ENCODE measurements at places on chromosomes 2 and 18.

GRCh38 chr2:217868911-217869334, 133.9 kb downstream of the TNS1 start:
- no peak for DNase-seq

DNA sequence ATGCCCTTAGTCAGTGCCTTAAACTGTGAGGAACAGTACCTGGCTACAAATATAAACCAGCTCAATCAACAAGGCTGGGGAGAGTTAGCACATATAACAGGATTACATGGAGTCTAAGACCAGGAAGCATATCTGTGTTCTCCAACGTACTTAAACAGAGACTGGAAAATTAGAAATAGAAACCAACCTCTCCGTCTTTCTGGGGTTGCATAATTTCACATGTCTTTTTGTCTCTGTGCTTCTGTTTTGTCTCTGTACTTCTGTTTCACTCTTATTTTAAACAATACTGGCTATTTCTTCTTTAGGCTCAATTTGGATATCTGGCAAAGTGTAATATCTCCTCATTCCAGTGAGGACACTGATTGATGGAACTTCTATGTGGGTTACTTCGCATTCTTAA, 749.0 kb upstream of the ZEB2 start:
- DNase-seq: no peak

GRCh38 chr2:69494126-69494525, 56.9 kb upstream of the NFU1 start:
- no peak for DNase-seq

DNA sequence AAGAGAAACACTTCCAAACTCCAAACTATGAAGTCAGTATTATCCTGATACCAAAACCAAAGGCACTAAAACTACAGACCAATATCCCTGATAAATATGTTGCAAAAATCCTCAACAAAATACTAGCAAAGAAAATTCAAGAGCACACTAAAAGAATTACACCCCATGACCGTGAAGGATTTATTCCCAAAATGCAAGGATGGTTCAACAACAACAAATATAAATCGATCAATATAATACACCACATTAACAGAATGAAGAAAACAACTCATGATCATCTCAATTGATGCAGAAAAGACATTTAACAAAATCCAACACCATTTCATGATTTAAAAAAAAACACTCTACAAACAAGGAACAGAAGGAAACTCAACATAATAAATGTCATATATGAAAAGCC, 50.5 kb downstream of the IWS1 start:
- no peak for DNase-seq

DNA sequence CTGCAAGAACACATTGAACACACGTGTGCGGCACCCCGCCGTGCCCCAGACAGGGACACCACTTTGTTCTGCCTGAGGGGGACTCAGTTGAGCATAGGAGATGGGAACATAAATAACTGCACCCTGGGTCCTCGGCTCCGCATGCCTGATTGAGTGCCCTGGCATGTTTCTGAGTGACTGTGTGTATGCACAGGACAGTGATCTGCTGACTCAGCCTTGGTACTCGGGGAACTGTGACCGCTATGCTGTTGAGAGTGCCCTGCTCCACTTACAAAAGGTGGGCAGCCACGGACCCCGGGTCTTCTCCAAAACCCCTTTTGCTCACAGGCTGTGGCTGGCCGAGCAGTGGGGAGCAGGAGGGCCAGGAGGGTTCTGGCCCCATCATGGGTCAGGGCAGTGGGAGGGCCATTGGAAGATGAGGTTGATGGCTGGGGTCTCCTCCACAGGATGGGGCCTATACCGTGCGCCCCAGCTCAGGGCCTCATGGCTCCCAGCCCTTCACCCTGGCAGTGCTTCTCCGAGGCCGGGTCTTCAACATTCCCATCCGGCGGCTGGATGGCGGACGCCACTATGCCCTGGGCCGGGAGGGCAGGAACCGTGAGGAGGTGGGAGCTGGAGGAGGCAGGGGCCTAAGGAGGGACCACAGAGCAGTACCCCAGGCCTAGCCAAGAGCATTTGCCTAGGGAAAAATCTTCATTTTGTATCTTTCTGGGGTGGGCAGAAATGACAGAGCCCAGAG, 16.9 kb downstream of the SH2D6 start:
- DNase-seq: no peak

DNA sequence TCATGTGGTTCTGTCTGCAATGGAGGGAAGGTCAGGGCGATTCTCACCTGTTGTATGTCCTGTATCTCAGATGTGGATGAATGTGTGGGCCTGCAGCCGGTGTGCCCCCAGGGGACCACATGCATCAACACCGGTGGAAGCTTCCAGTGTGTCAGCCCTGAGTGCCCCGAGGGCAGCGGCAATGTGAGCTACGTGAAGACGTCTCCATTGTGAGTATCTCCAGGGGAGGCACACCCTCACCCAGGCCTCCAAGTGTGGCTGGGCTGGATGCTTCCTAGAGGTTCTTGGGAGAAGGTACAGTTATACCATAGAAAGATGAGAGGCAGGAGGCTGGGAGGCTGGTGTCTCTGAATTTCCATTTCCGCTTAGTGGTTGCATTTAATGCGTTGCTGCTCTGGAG, 46.9 kb downstream of the FBLN7 start:
- no peak for DNase-seq

- DNase-seq: no peak
Observed at GRCh38 chr2:218030409-218031195, 27.8 kb upstream of the TNS1 start.

GRCh38 chr2:2686222-2686621, 355.1 kb upstream of the MYT1L start:
- DNase-seq: no peak

- DNase-seq: no peak
Observed at GRCh38 chr18:45232061-45232460, 383.2 kb upstream of the SLC14A2 start.

DNA sequence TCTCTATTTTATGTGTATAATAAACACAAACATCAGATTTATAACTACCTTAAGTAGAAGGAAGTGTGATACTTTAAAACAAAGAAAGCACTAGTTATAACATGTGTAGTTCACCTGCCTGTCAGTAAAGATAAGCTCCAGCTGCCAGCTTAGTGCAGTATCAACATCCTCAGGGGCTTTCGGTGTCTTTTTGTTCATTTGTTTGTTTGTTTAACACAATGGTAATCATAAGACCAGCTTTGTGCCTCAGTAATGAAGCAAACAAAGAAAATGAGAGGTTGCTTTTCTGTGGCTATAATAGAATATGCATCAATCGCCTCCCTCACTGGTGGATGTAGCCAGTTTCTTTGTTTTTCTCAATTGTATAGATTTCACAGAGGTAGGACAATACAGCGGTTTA, 1499.0 kb upstream of the TMEFF2 start:
- DNase-seq: peak; percentile 43

- no peak for DNase-seq
Observed at GRCh38 chr2:54603357-54603756, 120.1 kb upstream of the EML6 start.

DNA sequence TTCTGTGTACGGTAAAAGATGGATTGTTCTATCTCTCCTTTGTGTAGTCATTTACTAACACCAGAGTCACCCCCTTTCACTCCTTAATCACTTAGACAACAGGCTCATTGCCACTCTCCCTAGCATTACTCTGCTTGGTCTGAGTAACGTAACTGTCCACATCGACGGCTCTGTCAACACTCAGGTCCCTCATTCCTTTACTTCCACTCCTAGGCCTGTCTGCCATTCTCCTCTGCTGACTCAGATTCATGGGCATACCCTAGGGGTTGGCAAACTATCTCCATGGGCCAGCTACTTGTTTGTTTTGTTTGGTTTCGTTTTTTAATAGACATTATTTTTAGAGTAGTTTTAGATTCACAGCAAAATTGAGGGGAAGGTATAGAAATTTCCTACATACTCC, 243.9 kb downstream of the NR4A2 start:
- DNase-seq: no peak

DNA sequence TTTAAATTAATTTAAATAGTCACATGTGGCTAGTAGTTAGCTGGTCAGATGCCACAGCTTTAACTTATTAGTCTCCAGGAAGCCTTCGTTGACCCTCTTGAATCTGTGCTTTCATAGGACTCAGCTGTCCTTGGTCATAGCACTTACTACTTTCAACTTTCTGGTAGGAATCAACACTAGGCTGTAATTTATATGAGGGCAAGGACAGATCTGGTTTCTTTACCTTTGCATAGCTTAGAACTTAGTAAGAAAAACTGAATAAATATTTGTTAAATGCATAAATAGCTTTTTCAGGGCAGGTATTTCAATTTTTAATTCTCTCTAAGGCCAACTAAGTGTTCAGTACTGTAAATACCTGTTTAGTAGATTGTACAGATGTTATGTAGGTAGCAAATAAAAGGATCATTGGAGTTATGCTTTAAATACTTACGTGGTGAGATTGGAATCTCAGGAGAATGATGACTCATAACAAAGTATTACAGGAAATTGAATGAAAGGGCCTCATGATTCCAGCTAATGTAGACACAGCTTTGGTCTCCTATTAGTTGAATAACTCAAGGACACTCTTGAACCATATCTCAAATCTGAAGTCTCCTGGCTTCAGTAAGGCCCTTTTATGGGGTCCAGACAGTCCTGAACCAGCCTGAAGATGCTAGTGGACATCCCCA, 2.6 kb downstream of the CLIP4 start:
- no peak for DNase-seq

DNA sequence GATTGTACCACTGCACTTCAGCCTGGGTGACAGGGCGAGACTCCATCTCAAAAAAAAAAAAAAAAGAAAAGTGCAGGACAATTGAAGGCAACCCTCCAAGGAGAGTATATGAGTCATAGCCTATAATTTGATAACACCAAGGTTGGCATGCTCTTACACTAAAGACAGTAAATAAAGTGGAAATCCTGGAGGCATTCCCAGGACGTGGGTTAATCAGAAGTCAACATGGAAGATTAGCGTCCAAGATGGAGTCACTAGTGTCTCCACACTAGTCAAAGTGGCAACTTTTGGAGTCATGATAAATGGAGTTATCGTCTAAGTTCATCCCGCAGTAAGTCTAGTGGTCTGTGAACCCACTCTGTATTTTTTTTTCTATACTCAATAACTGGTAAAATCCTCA, 21.2 kb upstream of the UGGT1 start:
- no peak for DNase-seq

DNA sequence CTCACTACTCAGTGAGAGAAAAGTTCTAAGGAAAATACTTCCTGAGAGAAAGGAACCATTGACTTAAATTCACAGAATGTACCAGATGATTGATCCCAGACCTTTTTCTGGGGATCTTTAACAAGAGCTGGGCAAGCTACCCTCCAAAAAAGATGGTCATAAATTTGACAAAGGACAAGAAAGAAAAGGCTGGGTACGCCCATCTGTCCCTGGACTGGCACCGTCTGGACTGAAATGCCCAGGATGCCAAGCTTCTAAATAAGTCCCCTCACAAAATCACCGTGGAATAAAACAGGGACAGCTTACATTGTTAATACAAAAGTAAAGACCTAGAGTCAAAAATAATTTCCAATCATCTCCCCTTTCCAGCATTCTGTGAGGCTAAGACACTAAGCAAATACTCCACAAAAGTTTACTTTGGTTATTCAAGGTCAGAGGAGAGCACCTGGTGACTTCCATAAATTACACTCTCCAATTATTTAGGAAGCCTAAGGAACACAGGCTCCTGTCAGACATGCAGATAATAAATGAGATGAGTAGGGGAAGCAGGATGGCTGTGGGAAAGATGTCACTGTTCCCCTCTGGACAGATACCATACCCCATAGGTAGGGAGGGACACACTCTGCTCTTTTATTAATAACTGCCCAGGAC, 69.9 kb downstream of the UXS1 start:
- DNase-seq: no peak

GRCh38 chr2:238064376-238064775, 3.6 kb downstream of the SCLY start:
- no peak for DNase-seq

DNA sequence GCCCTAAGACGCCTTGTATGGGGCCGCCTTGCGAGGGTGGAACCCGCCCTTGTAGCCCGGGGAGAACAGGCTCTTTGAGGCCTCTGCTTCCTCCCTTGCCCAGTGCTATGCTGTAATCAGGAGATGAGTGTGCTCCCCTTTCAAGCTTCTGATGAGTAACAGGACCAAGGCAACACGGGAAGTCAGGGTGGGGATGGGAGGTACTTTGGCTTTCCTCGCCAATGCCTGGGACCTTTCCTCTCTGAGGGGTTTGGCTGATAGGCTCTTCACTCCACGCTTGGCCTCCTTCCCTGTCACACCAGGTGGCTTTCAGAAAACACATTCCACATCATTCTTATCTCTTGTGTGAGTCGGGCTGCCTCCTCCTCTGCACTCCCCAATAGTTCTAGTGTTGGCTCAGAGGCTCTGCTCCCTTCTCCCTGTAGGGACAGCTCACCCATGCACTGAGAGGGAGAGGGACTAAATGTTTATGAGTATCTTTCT, 223.7 kb upstream of the TRIB2 start:
- no peak for DNase-seq

DNA sequence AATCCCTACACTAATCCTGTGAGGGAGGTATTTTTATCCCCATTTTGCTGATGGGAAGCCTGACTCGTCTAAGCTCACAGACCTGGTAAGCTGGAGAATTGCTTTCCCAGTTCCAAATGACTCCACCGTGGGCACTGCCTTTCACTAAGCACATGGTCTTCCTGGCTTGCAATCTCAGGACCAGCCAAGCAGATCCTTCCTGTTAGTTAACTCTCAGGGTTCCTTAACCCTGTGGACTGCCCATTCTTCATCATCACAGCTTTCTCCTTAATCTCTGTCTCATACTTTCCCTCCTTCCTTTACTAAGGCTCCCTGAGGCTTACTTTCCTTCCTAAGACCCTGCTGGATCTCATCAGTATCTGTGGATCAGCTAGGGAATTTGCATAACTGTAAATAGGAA, 122.2 kb upstream of the ZEB2 start:
- no peak for DNase-seq

GRCh38 chr2:106812383-106812782, 73.6 kb downstream of the ST6GAL2 start:
- no peak for DNase-seq

GRCh38 chr2:220744861-220745260, 827.2 kb downstream of the EPHA4 start:
- no peak for DNase-seq

GRCh38 chr2:174952607-174953006, 52.6 kb downstream of the CHN1 start:
- DNase-seq: peak; percentile 54

- peak; percentile 85 for DNase-seq
Observed at GRCh38 chr2:220394433-220394832, 767.0 kb downstream of the SLC4A3 start.

DNA sequence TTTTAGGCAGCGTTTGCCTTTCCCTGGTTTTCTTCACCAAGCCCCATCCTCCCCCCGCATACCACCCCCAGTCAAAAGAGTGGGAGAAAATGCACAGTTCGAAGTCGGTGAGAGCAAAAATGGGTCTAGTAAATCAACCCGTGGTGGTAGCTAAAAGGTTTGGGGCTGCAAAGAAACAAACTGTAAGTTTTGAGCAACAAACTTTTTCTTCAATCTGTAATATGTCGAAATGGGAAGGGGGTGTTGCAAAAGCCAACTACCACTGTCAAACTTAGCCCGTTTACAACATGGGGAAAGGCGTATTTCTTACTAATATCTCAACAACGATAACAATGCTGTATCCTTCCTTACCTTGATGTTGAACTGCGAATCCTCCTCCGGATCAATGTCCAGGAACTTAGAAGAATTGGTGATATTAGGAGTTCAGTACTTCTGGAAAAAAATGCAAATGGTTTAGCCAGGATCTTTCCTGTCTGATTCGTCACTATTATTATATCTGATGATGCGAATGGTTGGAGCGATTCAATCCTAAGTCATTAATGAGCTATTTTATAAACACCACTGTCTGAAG, 2.4 kb upstream of the SATB2 start:
- no peak for DNase-seq

GRCh38 chr2:178806543-178806942, 680 bp downstream of the TTN start:
- no peak for DNase-seq

GRCh38 chr2:72983500-72984161, 66.3 kb downstream of the EMX1 start:
- no peak for DNase-seq
